ENCODE measurements at places on chromosomes 1 and 21.

DNA sequence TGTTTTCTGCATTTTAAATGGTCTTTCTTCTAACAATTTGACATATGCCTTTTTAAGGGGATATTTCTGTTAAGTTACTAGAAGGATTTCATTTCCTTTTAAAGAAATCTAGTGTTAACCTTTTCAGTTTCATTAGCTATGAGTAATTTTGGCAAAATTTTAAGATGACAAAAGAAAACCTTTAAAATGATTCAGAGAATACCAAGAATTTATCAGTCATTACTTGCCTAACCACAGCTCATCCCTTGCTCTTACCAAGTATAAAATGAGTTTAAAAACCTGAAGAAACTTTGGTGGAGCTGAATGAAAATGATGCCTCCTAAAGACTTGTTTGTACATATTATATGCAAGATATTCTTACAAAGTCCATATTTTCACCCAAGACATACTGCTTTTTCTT, 101.7 kb downstream of the NEK7 start:
- no peak for DNase-seq

DNA sequence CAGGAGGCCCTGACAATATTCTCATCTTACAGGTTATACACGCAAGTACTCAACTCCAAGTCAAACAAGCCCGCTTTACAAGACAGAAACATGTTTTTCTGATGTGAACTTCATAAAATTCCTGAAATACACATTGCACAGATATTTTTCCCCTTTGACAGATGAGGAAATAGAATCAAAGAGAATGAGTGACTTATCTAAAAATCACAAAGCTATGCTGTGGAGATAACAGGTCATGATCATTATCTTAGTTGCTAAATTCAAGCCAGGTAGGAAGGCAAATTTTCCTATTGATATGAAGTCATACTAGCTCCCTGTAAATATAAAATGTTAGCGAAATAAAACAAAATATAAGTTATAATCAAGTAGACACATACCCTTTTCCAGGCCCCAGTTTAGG, 18.3 kb downstream of the UBR4 start:
- DNase-seq = no peak

DNA sequence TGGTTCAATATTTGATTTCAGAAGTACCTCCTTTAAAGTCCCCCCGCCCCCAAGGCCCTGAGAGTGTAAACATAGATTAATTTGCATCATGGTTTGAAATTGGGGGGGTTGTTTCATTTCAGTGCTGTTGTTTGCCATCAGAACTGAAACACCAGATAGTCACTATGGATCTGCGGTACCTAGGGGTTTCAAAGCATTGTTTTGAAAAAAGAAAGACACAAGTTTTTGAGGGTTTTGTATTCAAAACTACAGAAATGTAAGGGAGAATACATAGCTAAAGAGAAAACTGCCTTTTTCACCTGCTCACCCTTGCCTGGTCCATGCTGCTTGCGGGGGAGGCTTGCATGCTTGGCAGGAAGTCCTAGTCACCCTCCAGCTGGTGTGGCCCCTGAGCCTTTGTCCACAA, 59.3 kb downstream of the ACP6 start:
- DNase-seq = no peak

DNA sequence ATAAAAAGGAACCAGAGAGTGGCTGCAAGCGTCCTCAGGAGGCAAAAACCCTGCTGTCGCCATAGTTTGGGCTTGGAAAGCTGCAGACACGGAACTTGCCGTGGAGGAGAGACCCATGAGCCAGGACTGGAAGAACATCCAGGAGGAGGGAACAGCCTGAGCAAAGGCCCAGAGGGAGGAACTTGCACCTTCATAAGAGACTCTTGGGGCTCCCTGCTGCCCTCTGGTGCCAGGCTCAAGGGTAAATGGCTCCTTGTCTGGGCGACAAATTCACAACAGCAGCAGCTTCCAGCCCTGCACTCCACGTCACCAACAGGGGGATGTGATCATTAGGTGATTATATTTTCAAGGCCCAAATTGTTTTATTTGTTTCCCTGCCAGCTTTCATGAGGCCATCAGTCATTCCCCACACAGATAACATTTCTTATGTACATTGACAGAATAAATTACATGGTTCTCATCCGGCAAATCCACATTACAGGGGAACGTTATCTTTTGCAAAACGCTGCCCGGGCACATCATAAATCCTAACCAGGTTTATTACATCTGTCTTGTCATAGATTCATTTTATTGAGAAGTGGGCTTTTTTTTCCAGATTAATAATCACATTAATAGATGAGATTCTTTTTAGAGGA, 143.0 kb upstream of the GRIK3 start:
- DNase-seq = no peak

DNA sequence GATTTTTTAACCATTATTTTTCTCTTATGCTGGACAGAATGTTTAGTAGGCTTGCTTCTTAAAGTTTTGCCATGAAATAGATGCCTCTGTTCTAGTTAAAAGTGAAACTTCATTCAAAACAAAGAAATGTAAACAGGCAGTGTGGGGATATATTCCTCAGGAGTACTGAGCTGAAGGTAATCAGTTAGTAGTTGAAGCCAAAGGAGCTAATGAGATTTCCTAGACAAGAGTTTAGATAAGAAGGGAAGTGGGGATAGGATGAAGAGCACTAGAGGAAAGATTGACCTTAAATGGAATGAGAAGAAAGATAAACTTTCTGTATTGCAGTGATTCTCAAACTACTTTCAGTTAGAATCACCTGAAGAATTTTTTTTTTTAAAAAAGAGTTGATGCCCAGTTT, 23.9 kb downstream of the PRRC2C start:
- DNase-seq = no peak

GRCh38 chr1:22344851-22345560, 106.6 kb upstream of the ZBTB40 start:
- DNase-seq = no peak

GRCh38 chr1:200265104-200265503, 144.7 kb downstream of the ZNF281 start:
- no peak for DNase-seq

- no peak for DNase-seq
Observed at GRCh38 chr1:20323613-20323920, 32.9 kb downstream of the VWA5B1 start.

GRCh38 chr1:219902951-219903350, 25.4 kb downstream of the SLC30A10 start:
- no peak for DNase-seq

DNA sequence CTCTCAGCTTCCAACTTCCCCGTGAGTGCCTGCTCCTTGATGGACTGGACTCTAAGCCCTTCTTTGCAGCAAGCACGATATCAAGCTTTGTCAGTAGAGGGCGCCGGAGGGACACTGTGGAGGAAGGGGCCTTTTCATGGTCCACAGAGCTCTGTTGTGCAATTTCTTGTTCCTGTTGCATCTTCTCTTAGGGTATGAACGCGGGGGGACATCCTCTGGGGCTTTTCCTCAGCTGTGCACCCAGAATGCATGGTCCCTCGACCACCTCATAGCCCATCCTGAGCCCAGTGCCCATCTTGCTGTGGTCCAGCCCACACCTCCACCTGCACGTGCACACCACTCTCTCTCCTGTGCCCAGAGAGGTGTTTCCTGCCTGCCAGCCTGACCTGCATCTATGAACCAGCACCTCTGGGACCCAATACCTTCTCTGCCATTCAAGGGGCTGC, 556.8 kb downstream of the PTPRU start:
- DNase-seq = no peak

GRCh38 chr1:99676876-99677275, 31.0 kb downstream of the PALMD start:
- DNase-seq = no peak

DNA sequence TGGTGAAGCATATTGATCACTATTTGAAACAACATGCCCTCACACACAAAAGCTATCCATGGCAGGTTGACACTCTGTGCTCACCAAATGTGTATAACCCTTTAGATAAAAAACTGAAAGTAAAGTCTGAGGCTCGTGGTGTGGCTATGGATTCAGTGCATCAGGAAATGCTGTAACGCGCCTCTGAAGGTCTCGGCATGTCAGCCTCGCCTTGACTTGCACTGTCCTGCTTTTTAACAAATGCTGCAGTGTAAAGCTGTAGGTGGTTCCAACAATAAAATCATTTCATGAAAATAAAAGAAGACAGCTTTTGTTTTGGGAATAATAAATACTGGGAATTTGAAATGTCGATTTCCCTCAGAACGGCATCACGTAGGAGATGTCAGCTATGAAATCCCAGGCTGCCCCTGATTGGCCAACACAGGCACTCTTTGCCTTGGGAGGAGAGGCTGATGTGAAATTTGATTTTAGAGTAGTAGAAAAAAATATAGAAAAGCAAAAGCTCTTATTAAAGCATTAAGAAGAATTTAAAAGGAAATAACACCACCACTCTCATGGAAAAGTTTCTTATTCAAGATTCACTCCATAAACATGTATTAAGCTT, 168.2 kb downstream of the DSCAM start:
- no peak for DNase-seq

DNA sequence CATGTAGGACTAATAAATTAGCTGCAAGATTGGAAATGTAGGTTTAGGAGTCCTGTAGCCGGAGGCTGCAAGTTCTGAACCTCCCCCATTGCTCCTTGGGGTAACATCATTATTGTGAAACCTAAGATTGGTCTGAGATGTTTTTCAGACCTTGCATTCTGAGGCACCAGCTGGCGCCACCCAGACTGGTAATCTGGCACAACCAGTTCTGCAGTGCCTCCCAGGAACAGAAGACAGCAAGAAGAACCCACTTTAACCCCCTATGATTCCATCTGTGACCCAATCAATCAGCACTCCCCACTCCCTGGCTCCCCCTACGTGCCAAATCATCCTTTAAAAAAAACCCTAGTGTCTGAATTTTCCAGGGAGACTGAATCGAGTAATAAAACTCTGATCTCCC, 11.6 kb upstream of the DNAJC6 start:
- no peak for DNase-seq

DNA sequence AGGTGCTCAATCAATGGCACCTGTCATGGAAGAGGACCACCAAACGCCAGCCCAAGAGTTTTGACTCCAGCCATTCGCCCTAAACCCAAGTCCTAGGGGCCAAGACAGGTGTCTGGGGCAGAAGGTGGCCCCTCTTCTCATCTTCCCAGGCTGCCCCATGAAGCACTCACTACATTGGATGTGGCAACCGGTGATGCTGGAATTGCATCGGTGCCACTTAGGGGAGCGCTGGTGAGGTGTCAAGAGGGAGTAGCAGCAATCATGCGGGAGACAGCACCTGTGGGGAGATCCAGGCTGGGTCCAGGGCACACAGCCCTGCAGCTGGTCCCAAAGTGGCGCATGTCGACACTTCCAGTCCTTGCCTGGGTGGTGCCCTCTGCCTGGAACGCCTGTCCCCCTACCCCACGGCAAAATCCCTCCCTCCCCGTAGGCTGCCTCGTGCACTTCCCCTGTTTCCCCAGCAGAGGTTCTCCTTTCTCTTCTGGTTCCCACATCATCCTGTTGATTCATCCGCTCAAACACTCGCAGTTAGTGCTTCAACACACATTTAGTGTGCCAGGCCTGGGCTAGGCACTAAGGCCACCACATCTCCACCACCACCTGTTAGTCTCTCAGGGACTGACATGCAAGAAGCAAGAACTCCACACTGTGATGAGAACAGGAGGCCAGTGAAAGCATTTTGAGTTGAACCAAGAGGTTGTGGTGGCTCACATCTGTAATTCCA, 18.5 kb downstream of the PLA2G2D start:
- no peak for DNase-seq

DNA sequence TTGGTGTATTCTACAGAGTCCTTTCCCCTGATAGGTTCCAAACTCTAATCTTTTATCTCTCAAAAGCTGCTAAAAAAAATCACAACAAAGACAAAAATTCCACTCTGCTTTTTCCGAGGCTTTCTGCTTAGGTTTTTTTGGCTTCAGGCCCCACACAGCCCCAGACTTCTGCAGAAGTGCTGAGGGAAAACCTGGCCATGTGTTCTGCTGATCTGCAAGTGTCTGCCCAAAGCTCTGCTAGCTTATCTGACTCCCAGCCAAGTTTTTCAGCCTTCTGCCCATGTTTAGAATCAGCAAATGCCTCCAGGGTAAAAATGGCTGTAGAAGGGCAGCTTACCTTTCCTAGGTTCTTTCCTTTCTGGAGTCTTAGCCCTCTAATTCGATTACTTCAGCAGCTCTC, 28.4 kb downstream of the DISP3 start:
- no peak for DNase-seq

- no peak for DNase-seq
Observed at GRCh38 chr1:212791261-212791675, 309 bp downstream of the NSL1 start.

- no peak for DNase-seq
Observed at GRCh38 chr1:221478050-221478949, 263.6 kb downstream of the DUSP10 start.

DNA sequence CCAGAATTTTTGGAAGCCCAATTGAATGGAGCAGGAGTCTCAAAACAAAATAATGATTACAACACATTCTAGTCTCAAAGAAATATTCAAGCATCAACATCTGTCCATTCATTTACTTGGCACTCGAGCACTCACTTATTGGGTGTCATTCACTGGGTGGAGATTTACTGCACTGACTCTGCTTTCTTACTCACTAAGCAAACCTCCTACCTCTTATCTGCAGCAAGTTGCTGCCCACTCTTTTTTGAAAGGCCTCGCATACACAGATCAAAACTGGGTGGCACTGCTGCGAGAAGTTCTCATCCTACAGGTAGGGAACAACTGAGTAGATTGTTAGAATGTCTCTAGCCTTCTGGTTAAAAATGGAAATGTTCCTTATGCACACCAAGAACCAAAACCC, 18.0 kb downstream of the RHBDL2 start:
- DNase-seq = no peak

DNA sequence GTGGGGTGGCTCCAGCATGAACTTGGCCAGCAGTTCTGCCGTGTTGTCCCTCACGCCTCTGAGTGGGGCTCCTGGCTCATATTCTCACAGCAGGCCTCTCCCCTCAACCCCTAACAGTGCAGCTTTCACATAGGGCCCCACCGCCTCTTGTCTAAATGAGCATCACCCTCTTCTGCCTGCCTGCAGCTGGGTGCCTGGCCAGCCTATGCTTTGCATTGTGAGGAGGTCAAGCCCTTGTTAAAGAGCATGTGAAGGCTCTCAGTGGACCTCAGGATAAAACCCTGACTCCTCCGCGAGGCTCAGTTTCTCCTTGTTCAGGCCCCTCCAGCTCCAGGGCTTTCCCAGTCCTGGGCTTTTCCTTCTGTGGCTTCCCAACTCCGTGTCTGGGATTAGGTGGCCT, 34.8 kb downstream of the CRYAA start:
- DNase-seq = no peak

DNA sequence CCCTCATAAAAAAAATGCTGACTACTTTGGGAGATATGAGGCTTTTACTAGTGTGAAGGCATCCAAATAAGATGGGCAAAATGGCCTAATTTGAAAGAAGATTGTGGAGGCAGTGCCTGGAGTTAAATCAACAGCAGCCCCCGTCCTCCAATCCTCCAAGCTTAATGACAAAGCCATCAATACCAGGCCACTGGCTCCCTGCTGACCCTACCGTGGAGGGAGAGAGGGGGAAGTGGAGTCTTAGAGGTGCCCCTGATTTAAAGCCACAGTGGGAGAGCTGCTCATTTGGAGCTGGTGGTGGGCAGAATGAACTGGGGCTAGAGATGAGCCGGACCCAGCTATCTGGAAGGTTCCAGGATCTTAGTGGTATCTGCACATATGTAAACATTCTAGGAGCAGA, 24.3 kb upstream of the KNCN start:
- no peak for DNase-seq

Data from cortex of kidney (tissue), 1 donor.